CD4-positive, alpha-beta memory T cell (primary cell): ENCODE measurements at places on chromosomes 6 and 20. TPM values are rescaled to one million over a fixed set of nuclear protein-coding genes. Genes with fewer than 3 reads are reported as not detected.

- no peaks in the 10 kb centered on the region for H3K36me3 ChIP-seq
- no peak overlapping the region for H3K27ac ChIP-seq
- H3K4me1 ChIP-seq = no peaks in the 10 kb centered on the region
- no peak overlapping the region for H3K4me3 ChIP-seq
- H3K27me3 ChIP-seq = no peaks in the 10 kb centered on the region
- no peak for DNase-seq
Observed at GRCh38 chr6:128690063-128690462, 169.7 kb upstream of the PTPRK start.

DNA sequence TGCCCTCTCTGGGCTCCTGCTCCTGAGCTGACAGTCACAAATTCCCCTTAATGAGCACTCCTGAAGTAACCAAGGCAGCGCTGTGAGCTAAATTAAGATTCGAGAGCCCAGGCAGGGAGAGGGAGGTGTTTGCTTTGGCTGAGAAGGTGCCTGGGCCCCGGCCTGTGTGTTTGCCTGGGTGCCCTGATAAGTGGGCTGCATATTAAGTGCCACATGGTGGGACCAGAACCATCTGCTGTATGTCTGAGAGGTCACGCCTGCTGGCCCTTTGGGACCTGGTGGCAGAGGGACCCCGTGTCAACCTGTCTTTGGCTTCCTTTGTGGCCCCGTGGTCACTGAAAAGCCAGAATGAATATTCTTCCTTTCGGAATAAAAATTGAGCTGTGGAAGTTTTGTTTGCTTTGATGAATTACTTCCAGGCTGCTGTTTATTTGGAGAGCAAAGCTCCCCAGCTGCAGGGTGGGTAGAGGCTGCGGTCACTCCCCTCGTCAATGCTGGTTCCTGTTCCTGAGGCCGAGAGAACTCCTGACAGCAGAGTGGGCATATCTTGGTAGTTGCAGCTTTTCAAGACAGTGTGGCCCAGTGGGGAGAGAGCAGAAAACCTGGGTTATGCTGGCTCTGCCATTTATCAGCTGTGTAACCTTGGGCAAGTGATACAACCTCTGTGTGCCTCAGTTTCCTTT, 17.5 kb upstream of the KCNK16 start:
- DNase-seq = no peak
- no peak overlapping the region for H3K4me3 ChIP-seq
- H3K27ac ChIP-seq = no peak overlapping the region
- no peaks in the 10 kb centered on the region for H3K27me3 ChIP-seq
- peaks cover 10% of the 10 kb centered on the region for H3K4me1 ChIP-seq

DNA sequence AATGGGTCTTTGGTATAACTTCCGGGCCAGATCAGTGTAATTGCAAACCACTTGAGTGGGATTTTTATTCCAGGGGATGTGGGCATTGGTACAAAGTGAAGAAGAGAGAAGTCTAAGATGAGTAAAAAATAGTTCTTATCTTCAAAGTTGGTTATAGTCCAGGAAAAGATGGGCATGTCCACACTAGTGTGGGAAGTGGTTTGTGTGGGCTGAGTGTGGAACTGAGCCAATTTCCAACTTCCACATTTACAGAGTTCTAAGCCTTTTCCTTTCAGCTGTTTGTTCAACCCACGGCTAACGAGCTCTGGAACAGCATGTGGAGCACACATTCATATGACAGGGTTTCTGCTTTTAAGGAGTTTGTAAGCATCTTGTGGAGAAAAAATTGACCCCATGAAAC, 72.3 kb upstream of the IFNGR1 start:
- no peaks in the 10 kb centered on the region for H3K27me3 ChIP-seq
- no peak overlapping the region for H3K27ac ChIP-seq
- no peak overlapping the region for H3K4me3 ChIP-seq
- DNase-seq = no peak
- no peaks in the 10 kb centered on the region for H3K36me3 ChIP-seq

DNA sequence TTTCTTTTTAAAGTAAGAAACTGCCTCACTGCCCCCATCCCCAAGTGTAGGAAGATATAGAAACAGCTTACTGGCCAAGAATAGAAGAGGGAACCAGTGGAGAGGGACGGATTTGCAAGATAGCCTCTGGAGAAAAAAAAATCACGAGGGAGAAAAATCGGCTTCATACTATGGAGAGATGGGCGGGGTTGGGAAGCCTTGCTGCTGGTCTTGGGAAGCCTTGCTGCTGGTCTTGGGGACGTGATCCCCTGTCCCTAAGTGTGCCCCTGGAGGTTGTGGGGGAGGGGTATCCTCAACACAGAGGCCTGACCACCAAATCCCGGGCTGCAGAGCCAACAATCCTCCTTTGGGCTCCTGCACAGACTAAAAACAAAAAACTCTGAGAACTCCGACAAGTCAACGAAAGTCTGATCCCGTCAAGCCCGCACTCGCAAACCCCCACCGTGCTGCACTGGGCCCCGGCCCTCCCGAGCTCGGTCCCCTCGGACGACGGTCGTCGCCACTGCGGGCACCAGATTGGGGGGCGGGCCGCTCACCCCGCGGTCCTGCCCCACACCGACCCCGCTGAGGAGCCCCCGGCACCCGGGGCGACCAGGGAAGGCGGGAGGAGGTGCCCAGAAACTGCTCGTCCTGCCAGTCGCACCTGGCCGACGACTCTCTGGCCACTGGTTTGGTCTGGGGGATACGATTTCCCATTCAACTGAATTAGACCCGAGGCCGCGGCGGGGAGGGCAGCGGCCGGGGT, 750 bp downstream of the MAP7 start:
- H3K27me3 ChIP-seq = peaks cover 14% of the 10 kb centered on the region
- no peak overlapping the region for H3K27ac ChIP-seq
- H3K4me1 ChIP-seq = peaks cover 13% of the 10 kb centered on the region

DNA sequence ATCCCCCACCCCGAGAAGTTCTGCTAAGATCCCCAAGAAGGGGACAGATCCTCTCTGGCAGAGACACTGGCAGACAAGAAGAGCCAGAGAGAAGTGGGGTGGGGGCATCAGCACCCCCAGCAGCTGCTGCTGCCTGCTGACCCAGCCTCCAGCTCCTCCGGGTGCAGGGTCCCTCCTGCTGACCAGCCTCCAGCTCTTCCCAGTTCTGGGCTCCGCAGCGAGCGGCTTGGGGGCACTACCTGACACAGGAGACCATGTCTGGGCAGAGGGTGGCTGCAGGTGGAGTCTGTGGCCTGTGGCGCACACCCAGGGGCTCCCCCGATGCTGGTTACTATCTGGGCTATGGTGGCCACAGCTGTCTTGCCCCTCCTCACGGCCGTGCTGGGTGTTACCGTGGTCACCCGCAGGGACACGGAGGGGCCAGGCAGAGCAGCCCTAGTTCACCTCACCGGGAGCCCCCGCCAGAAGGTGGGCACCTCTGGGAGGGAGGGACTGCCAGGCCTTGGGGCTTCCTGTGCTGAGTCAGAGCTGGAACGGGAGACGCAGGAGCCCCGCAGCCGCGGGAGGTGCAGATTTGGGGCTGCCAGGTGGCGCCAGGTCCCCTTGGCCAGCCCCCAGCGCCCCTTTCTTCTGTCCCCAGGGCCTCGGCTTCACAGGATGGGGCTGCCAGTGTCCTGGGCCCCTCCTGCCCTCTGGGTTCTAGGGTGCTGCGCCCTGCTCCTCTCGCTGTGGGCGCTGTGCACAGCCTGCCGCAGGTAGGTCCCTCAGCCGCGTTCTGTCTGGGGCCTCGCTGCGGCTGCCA, 630 bp downstream of the LIME1 start:
- H3K36me3 ChIP-seq = peaks cover 22% of the 10 kb centered on the region
- peak overlapping the region; percentile 92 for H3K4me3 ChIP-seq
- H3K27ac ChIP-seq = peak overlapping the region; percentile 69
- peaks cover 40% of the 10 kb centered on the region for H3K4me1 ChIP-seq
- DNase-seq = peak; percentile 66
- H3K27me3 ChIP-seq = no peaks in the 10 kb centered on the region

The CABLES2 gene
- 5.9 TPM for total RNA-seq

The PTCRA gene
- total RNA-seq = not detected

The PFDN6 gene
- total RNA-seq = 43.6 TPM

The CENPW gene
- 1.5 TPM for total RNA-seq

The TTI1 gene
- 26.6 TPM for total RNA-seq

The TCF15 gene
- not detected for total RNA-seq
